AG10803 (cell line): ENCODE measurements at places on chromosomes 3 and 15.

DNA sequence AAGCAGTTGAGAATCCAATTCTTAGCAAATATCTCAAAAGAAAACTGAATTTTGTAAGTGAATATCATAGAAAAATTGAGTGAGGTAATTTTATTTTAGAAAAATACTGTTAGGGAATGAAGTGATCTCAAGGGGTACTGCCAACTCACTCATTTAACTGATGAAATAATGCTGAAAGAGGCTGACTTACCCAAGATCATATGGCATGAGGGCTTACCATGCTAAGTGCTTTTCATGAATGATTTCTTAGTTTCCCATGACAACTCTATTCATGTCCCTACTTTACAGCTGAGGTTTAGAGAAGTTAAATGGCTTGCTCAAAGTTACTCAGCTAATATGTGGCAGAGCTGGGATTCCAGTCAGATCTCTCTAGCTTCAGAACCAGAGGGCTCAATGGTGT, 30.6 kb downstream of the CCDC14 start:
- peak; percentile 49 for DNase-seq

GRCh38 chr15:101256757-101257156, 4.9 kb upstream of the CHSY1 start:
- no peak for DNase-seq

DNA sequence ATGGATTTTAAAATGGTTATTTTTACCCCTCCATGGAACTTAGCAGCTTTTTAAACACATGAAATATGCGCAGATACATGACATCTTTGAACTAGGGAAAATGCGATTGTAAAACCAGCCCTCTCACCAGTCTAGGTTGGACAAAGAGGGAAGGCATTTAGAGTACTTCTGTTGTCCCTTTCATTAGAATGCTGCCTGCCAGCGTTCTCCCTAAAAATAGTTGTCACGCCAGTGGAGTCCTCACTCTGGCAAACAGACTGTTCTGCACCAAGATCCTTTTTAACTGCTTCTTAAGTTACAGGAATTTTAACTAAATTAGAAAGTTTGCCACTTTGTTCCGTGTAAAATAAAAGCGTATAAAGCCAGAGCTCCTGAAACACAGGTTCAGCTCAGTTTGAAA, 295.3 kb downstream of the VPS13C start:
- no peak for DNase-seq

GRCh38 chr15:42704492-42704926, 32.4 kb downstream of the CDAN1 start:
- DNase-seq: peak; percentile 65

GRCh38 chr3:117405359-117405758, 695.8 kb downstream of the TUSC7 start:
- DNase-seq: no peak

GRCh38 chr3:157354722-157355121, 81.9 kb upstream of the PTX3 start:
- DNase-seq: no peak

DNA sequence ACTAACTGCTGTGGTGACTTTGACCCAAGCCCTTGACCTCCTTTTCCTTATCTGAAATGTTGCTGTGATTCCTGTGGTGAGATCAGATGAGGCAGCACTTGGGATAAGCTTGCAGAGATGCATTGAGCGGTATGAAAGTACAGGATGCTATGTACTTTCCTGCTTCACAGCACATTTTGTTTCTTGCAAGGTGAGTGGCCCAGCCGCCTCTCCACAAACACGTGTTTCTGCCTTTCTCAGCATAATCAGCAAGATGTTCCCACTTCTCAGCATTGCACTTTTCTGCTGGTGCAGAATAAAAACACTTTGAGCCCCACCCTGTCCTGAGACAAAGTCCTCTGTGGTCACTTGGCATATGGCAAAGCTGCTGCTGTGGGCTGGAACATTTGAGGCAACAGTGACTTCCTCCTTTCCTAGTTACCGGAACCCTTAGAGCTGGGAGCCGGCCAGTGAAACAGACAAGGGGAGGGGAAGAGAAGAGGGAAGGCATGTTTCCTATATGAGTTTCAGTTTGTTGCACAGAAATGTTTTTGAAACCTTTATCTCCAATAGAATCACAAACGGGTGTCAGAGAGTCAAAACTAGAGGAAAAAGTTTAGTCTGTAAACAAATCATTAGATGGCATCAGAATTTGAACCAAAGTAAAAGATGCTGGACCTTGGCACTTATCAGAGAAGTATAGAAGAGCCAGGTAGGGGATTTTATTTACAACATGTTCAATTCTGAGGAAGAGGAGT, 5.0 kb downstream of the NUDT16 start:
- DNase-seq: peak; percentile 18

GRCh38 chr3:101099791-101100190, 106.6 kb upstream of the ABI3BP start:
- DNase-seq: no peak

DNA sequence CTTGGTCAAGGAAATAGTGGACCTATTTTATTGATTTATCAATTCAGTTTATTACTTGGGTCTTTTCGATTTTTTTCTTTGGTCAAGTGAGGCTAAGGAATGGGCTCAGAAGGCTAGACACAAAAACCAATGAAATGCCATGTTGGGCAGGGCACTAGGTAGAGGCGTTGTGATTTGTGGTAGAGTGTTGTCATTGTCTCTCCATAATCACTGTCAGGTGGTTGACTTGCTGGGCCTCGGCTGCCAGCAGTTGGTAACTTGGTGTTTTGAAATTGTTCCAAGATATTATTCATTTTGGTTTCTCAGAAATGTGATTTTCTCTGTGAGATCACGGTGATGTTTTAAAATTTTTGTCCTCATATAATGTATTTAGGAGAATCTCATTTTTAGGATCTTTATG, 173.6 kb downstream of the KLHL25 start:
- peak; percentile 70 for DNase-seq

- DNase-seq: no peak
Measured at GRCh38 chr3:61182662-61183061, 68.6 kb downstream of the FHIT start.

DNA sequence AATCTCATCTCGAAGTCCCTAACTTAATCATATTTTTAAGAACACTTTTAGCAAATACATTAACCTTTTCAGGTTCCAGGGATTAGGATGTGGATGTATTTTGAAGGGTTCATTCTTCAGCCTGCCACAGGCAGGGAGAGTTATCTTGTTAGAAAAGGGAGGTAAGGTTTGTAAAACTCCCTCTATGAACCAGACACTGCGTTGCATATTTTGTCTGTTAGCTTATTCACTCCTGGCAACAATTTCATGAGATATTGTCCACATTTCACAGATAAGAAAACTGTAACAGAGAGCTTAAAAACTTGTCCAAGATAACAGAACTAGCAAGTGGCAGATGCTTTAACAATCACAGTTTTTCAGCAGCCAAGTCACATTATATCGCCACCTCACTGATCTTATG, 155.4 kb downstream of the DIPK2A start:
- no peak for DNase-seq

DNA sequence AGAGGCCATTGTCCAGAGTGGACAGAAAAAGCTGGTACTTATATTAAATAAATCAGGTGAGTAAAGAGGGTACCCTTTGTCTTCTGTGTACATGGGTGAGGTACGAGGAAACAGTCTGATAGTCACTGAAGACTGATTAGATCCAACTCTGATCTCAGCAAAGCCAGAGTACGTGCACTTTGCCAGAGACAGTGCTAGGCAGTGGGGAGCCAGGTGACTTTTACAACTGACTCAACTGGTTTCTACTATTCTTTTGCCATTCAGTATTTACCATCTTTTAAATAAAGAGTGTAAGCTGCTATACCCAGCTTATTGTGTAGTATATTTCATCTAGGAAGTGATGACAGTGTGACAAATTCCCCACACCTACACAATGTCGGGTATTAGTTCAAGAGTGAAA, 3.3 kb downstream of the GNL3 start:
- DNase-seq: no peak

DNA sequence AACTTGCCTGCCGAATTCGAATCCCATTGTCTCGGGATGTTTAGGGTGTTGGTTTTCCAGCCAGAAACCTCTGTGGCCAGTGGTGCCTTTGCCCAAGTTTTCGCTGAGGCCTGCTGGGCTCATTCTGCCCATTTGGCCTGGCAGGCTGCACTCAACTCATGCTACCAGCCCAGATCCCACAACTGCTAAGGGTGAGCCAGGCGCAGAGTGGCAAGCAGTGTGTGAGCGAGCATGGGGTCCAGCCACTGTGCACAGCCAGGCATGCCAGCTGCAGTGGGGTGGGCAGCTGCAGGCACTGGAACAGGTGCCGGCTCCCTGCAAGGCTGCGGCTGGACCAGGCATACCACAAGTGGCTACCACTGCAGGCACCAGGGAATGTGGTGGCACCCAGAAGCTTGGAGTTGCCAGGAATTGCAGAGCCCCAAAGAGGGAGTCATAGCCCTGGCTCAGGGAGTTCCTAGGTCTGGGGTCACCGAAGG, 151.4 kb upstream of the P2RY1 start:
- no peak for DNase-seq

GRCh38 chr3:63945558-63946096, 33.4 kb upstream of the SCAANT1 start:
- peak; percentile 14 for DNase-seq

DNA sequence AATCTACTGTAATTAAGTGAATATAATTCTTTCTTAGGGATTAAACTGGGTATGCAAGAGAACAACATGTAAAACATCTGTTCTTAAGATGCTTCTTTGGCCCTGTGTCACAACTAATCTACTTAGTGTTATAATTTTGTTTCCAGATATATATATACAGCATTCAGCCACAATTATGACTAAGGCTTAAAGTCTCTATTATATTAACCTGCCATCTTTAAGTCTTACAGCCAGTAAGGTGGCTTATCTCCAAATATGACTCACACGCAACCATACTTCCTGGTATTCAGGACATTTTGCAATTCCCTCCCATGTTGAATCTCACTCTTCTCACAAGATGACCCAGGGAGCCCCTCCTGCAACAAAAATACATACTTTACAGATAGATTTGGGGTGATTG, 6.6 kb upstream of the KBTBD8 start:
- peak; percentile 78 for DNase-seq

GRCh38 chr15:92715758-92716157, 60.2 kb upstream of the FAM174B start:
- no peak for DNase-seq

GRCh38 chr3:106129939-106130338, 261.1 kb upstream of the CBLB start:
- no peak for DNase-seq

- DNase-seq: no peak
Measured at GRCh38 chr15:57573151-57573550, 18.6 kb upstream of the MYZAP start.

GRCh38 chr3:14019459-14019858, 105.2 kb downstream of the CHCHD4 start:
- peak; percentile 4 for DNase-seq

DNA sequence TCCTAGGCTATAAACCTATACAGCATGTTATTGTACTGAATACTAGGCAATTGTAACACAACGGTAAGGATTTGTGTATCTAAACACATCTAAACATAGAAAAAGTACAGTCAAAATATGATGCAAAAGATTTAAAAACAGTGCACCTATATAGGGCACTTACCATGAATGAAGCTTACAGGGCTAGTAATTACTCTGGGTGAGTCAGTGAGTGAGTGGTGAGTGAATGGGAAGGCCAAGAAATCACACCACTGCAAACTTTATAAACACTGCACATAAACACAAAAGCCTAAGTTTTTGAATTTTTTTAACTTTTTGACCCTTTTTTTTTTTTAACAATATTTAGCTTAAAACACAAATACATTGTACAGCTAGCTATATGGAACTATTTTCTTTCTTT, 204.7 kb upstream of the CTNNB1 start:
- no peak for DNase-seq

GRCh38 chr3:61157414-61157813, 93.8 kb downstream of the FHIT start:
- no peak for DNase-seq

GRCh38 chr15:35616498-35617271, 70.7 kb upstream of the DPH6 start:
- DNase-seq: peak; percentile 38

DNA sequence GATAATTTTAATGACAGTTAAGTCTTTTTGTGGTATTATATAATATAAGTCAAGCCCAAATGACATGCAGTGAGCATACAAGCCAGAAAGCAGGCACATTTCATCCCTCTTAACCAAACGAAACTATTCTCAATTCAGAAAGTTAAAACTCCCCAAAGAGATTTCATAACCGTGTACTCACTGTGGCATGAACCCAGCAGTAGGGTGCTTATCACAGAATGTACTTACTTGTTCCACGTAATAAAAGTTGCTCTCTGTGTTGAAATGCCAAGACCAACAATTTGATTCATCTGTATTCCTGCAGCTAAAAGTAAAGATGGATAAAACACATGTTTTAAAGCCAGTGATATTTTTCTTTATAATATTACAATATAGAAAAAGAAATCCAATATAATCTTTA, 12.1 kb downstream of the GK5 start:
- DNase-seq: peak; percentile 25

- DNase-seq: no peak
Measured at GRCh38 chr15:69117431-69117871, 43.0 kb upstream of the GLCE start.

DNA sequence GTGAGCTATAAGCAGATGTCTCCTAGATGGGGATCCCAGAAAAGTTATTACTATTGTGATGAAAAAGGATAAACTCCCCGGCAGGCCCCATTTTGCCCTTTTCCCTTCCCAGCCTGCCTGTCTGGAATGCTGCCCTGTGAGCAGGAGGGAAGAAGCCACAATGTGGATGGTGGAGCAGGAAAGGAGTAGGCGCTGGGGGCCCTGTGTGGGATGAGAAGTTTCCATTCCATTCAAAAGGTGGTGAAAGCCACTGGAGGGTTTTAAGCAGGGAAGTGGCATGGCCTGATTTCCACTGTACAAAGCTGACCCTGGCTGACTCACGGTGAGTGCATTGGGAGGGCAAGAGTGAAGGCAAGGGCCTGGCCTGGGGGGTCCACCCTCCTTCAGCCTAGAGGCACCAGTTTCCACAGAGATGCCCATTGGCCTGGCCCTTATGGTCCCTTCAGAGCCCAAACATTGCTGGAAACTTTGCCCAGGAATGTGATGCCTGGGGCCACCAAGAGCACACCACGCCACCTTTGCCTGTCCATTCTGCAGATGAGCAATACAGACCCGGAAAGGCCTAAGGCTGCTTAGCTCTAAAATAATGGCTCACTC, 206.9 kb downstream of the RPLP1 start:
- DNase-seq: no peak

- DNase-seq: peak; percentile 36
Measured at GRCh38 chr3:87435926-87436620, 159.7 kb upstream of the POU1F1 start.

GRCh38 chr3:94961423-94962100, 898.7 kb downstream of the NSUN3 start:
- no peak for DNase-seq
